Endothelial cell of umbilical vein (primary cell): ENCODE measurements at places on chromosomes 12 and 14. TPM values are rescaled to one million over a fixed set of nuclear protein-coding genes. Genes with fewer than 3 reads are reported as not detected.
A peak's percentile ranks its signal among the peaks of the same experiment; 100 is the strongest.

Gene TAS2R50
- 1.5 and 1.6 TPM in 2 replicates for total RNA-seq

Gene AMN
- not detected in 2 replicates for total RNA-seq

DNA sequence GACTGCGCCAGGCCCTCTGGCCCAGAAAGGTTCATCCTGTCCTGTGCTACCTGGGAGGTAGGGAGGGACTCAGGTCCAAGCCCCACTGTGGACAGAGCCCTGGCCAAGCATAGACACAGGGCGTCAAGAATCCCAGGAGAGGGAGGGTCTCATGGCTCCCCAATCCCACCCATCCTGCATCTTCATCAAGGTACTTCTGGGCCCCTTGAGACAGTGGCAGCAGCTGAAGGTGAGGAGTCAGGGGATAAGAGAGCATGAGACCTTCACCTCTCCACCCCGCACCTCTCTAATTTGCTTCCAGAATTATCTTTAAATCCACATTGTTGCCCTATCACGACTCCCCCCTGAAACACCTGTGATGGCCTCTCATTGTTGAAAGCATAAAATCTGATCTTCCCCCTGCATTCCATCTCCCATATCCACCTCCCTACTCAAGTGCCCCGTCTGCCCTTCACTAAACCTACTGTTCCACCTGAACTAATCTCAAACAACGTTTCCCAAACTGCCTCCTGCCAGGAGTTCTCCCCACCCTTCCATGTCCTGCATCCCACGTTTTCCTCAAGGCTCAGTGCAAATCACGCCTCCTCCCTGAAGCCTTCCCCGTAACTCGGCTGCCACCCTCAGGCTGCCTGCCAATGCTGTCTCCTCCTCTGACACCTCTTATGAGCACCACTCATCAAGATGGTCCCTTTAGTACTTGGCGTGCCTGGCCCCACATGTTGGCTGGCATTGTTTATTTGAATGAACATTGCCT lies 27.1 kb downstream of the KRT18 start:
- peak; percentile 40 for DNase-seq

DNA sequence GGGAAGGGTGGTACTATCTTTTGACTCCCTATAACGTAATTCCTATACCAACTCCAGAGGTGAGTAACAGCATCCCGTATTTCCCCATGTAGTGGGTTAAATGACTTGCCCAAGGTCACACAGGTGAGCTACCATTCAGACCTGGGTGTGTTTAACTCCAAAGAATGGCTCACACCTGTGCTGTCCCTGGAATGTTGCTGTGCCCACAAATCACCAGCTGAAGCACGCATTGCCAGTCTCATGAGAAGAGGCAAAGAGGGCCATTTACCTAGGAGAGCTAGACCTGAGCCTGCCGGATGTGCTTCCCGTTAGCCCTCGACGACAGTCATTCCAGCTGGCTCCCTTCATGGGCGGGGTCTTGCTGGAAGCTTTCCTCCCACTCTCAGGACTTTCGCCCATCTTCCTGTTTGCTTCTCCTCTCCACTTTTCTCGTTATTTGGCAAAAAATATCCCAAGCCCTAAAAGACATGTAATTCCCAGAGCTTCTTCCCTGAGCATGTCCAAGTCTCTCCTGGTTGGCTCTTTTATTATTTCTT lies 106.6 kb upstream of the VASH1 start:
- no peak for DNase-seq

DNA sequence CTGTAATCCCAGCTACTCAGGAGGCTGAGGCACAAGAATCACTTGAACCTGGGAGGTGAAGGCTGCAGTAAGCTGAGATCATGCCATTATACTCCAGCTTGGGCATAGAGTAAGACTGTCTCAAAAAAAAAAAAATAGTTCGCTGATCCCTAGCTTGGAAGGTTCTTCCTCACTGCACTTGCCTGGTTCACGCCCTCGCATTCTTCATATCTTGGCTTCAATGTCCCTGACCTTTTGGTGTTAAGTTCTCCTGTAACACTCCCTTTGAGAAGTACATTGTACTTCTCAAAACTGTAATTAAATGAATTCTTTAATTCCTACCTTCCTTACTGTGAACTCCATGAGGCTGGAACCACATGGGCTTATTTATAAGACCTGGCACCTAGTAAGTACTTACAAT lies 16.5 kb upstream of the TPCN1 start:
- DNase-seq = no peak
